ENCODE measurements at places on chromosomes 6 and 20. TPM values are rescaled to one million over a fixed set of nuclear protein-coding genes. Genes with fewer than 3 reads are reported as not detected.

The CAGE1 gene
- 0.11 TPM for total RNA-seq

The HLA-DQB1 gene
- 11.1 TPM for total RNA-seq

GRCh38 chr20:45181639-45182038, 6.9 kb downstream of the PI3 start:
- H3K27ac ChIP-seq: no peak overlapping the region
- H3K27me3 ChIP-seq: no peaks in the 10 kb centered on the region
- H3K4me3 ChIP-seq: no peak overlapping the region
- DNase-seq: no peak

GRCh38 chr6:150258381-150258780, 110.4 kb upstream of the IYD start:
- no peak overlapping the region for H3K27ac ChIP-seq
- no peak overlapping the region for H3K4me3 ChIP-seq
- no peak for DNase-seq
- no peaks in the 10 kb centered on the region for H3K36me3 ChIP-seq
- H3K4me1 ChIP-seq: no peaks in the 10 kb centered on the region
- H3K27me3 ChIP-seq: no peaks in the 10 kb centered on the region

GRCh38 chr6:130525408-130525807, 159.6 kb downstream of the TMEM200A start:
- no peak overlapping the region for H3K27ac ChIP-seq
- no peaks in the 10 kb centered on the region for H3K27me3 ChIP-seq
- H3K36me3 ChIP-seq: no peaks in the 10 kb centered on the region
- no peak overlapping the region for H3K4me3 ChIP-seq
- H3K4me1 ChIP-seq: no peaks in the 10 kb centered on the region

The TGM2 gene
- total RNA-seq: 0.37 TPM

DNA sequence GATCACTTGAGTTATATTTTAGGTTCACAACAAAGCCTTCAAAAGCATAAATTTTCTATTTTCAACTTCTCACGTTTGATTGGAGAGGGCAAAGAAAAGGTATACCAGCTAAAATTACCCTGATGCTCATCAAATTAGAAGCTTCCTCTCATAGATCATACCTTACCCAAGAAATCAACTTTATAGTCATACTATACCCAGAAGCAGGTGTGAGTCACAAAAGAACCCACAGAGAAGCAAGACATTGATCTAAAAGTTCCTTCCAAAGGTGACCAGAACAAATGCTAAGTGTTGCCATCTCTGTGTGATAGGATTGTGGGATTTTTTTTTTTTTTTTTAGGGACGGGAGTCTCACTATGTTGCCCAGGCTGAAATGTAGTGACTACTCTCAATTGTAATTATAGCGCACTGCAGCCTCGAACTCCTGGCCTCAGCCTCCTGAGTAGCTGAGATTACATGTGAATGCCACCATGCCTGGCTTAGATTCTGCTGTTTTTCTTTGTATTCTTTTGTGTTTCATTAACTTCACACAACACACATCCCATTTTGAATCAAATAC, 3.3 kb downstream of the EIF2S2 start:
- no peaks in the 10 kb centered on the region for H3K4me1 ChIP-seq
- no peak overlapping the region for H3K27ac ChIP-seq
- peak overlapping the region; percentile 90 for H3K4me3 ChIP-seq
- no peak for DNase-seq
- H3K36me3 ChIP-seq: peaks cover 59% of the 10 kb centered on the region

The BLOC1S5 gene
- total RNA-seq: 10.1 TPM

- no peak for DNase-seq
- H3K4me3 ChIP-seq: no peak overlapping the region
- H3K27me3 ChIP-seq: no peaks in the 10 kb centered on the region
- H3K27ac ChIP-seq: no peak overlapping the region
- peaks cover 22% of the 10 kb centered on the region for H3K4me1 ChIP-seq
Observed at GRCh38 chr6:139514819-139515218, 140.4 kb upstream of the CITED2 start.

GRCh38 chr20:732727-733126, 35.6 kb downstream of the SLC52A3 start:
- no peaks in the 10 kb centered on the region for H3K36me3 ChIP-seq
- peaks cover 7% of the 10 kb centered on the region for H3K27me3 ChIP-seq
- no peak overlapping the region for H3K27ac ChIP-seq
- DNase-seq: no peak

DNA sequence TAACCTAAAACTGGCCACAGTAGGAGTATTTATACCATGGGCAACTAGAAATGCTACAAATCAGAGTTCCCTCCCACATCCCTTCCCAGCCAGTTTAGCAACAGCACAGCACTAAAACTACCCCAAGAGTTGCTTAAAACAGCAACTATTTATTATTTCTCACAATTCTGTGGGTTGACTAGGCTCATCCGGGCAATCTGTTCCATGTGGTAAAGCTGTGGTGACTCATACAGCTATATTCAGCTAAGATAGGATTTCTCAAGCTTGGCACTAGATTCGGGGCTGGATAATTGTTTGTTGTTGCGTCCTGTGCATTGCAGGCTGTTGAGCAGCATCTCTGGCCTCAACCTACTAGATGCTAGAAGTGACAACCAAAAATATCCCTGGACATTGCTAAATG, 8.6 kb upstream of the HECA start:
- no peaks in the 10 kb centered on the region for H3K27me3 ChIP-seq
- no peak for DNase-seq
- H3K36me3 ChIP-seq: no peaks in the 10 kb centered on the region
- no peak overlapping the region for H3K4me3 ChIP-seq

DNA sequence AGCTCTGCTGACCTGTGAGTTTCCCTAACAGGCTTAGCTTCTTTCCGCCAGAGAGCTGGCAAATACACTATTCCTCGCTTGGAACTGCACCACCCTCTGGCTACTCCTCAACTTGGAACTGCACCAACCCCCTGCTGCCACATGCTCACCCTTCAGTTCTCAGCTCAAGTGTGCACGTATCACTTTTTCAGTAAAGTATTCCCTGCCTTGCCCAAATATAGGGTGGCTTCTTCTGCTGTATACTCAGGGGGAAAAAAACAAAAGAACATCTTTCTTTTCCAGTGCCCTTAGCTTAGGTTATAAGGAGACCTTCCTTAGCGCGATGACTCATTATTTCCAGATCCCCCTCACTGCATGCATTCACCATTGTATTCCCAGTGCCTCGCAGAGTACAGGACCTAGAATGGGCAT, 21.2 kb downstream of the GNAS-AS1 start:
- H3K27me3 ChIP-seq: no peaks in the 10 kb centered on the region
- no peak overlapping the region for H3K27ac ChIP-seq
- H3K4me3 ChIP-seq: no peak overlapping the region
- no peaks in the 10 kb centered on the region for H3K4me1 ChIP-seq
- peaks cover 25% of the 10 kb centered on the region for H3K36me3 ChIP-seq

The RAMACL gene
- total RNA-seq: 0.59 TPM

GRCh38 chr6:132624175-132624574, at the start of gene TAAR2:
TAAR2 (minus strand) TSS chr6:132624275; CDS start chr6:132624275, 0 bp downstream.
- no peaks in the 10 kb centered on the region for H3K36me3 ChIP-seq
- no peak for DNase-seq
- H3K27ac ChIP-seq: no peak within 1 kb of the TSS
- no peaks in the 10 kb centered on the region for H3K4me1 ChIP-seq
- no peak within 1 kb of the TSS for H3K4me3 ChIP-seq

The ATXN1 gene
- total RNA-seq: 10.2 TPM

DNA sequence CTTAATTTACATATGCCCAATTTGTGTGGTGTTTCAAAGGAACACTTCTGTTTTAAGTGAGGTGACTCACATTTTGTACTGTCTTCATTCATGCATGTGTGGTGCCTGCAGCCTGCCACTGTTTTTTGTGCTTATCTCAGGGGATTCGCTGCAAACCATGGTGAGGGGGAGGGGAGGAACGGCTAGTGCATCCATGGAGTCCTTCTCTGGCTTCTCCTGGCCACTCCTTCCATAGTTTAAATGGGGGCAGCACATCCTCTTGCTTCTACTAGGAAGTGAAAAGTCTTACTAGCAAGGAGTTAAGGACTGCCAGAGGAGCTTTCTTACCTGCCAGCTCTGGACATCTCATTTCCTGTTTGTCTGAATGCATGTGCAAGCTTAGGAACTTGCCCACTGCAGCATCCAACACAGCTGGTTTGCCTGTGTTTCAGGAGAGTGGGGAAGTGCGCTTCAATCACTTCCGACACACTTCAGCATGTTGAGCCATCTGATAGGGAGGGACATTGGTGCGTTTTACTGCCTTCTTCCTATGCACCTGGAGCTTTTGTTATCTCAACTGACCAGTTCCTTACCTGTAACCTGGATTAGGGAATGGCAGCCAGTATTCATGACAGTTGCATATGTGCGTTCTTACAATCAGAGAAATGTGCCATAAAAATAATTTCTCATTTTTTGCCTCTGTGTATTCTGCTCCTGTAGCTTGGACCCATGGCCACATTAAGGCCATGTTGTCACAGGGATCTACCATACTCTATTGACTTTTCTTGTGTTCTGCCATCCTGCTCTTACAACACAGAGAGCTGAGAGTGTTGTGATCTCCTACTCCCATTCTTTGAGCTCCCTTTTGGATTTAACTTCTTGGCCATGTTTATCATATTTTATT, 211.3 kb downstream of the ARID1B start:
- no peak overlapping the region for H3K4me3 ChIP-seq
- H3K27ac ChIP-seq: no peak overlapping the region
- peak; percentile 70 for DNase-seq
- peaks cover 18% of the 10 kb centered on the region for H3K4me1 ChIP-seq
- H3K36me3 ChIP-seq: no peaks in the 10 kb centered on the region
- H3K27me3 ChIP-seq: no peaks in the 10 kb centered on the region

The LTA gene
- total RNA-seq: not detected

DNA sequence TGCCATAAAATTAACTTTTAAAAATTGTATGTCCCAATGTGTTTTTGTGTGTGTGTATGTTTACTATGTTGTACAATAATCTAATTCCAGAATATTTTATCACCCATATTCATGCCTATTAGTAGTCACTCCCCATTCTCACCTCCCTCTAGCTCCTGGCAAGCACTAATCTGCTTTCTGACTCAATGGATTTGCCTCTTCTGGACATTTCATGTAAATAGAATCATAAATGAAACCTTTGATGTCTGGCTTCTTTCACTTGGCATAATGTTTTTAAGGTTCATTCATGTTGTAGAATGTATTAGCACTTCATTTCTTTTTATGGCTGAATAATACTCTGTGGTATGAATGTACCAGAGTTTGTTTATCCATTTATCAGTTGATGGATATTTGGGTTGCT, 15.4 kb downstream of the SH3BGRL2 start:
- no peak overlapping the region for H3K4me3 ChIP-seq
- H3K27me3 ChIP-seq: no peaks in the 10 kb centered on the region
- H3K27ac ChIP-seq: no peak overlapping the region
- H3K36me3 ChIP-seq: no peaks in the 10 kb centered on the region
- H3K4me1 ChIP-seq: no peaks in the 10 kb centered on the region

- H3K4me1 ChIP-seq: no peaks in the 10 kb centered on the region
- no peak within 1 kb of the TSS for H3K4me3 ChIP-seq
- H3K27me3 ChIP-seq: no peaks in the 10 kb centered on the region
- no peak for DNase-seq
Observed at GRCh38 chr20:57620274-57620990, at the start of gene ZBP1. ZBP1 (minus strand) TSS chr20:57620426; CDS start chr20:57620295, 131 bp downstream.

The SLC16A10 gene
- total RNA-seq: 13.8 TPM

The ARMH2 gene
- not detected for total RNA-seq

- DNase-seq: no peak
- no peaks in the 10 kb centered on the region for H3K27me3 ChIP-seq
- no peaks in the 10 kb centered on the region for H3K4me1 ChIP-seq
- no peak overlapping the region for H3K4me3 ChIP-seq
- no peak overlapping the region for H3K27ac ChIP-seq
Observed at GRCh38 chr6:8334113-8334512, 101.2 kb downstream of the SLC35B3 start.

DNA sequence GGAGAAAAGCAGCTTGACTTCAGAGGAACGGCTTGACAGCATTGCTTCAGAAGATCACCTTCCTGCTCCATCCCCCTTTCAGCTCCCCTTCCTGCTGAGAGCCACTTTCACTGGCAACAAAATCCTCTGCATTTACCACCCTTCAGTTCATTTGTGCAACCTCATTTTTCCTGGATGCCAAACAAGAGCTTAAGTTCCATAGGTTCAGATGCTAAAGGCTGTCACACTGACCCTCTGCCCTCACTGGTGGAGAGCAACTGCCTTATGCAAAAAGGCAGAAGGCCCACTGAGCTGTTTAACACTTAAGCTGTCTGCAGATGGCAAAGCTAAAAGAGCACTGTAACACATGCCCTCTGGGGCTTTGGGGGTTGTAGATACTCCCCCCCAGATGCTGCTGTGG, 131.2 kb upstream of the SPACA1 start:
- no peak for DNase-seq
- no peaks in the 10 kb centered on the region for H3K4me1 ChIP-seq
- no peaks in the 10 kb centered on the region for H3K27me3 ChIP-seq
- no peaks in the 10 kb centered on the region for H3K36me3 ChIP-seq

DNA sequence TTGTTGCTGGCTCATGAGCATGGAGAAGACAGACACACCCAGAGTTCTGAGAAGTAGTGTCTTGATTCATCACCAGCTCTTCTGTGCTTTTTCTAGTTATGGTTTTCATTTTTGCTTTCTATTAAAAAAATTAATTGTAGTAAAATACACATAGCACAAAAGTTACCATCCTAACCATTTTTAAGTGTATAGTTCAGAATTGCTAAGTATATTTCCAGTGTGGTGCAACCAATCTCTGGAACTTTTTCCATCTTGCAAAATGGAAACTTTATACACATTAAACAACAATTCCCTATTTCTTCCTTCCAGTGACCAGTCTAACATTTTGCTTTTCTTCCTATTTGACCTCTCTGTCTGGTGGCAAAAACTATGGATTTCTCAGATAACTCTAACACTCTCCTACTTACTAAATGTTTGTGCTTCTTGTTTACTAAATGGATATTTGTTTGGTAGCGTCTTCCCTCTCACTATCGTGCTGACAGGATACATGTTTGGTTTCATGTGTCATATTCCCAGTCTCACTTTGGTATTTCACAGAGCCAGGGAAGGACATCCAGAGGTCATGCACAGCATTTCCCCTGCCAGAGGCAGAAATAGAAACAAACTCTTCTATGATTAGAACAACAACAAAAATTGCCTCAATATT, 40.6 kb downstream of the TXLNB start:
- no peak overlapping the region for H3K27ac ChIP-seq
- no peaks in the 10 kb centered on the region for H3K36me3 ChIP-seq
- no peaks in the 10 kb centered on the region for H3K27me3 ChIP-seq
- no peaks in the 10 kb centered on the region for H3K4me1 ChIP-seq
- H3K4me3 ChIP-seq: no peak overlapping the region

The SLC12A5 gene
- total RNA-seq: 5.0 TPM

GRCh38 chr6:29547573-29547972, 12.0 kb downstream of the UBD start:
- no peaks in the 10 kb centered on the region for H3K36me3 ChIP-seq
- no peak for DNase-seq
- H3K4me3 ChIP-seq: no peak overlapping the region
- peaks cover 30% of the 10 kb centered on the region for H3K27me3 ChIP-seq
- no peak overlapping the region for H3K27ac ChIP-seq
- no peaks in the 10 kb centered on the region for H3K4me1 ChIP-seq

The RNF8 gene
- total RNA-seq: 36.5 TPM

The TRIM10 gene
- total RNA-seq: not detected

The SAMD3 gene
- 43.4 TPM for total RNA-seq

- H3K4me1 ChIP-seq: no peaks in the 10 kb centered on the region
- no peak overlapping the region for H3K4me3 ChIP-seq
- no peak for DNase-seq
- H3K27ac ChIP-seq: no peak overlapping the region
Observed at GRCh38 chr6:95660544-95660943, 83.2 kb downstream of the MANEA start.

The SNAP91 gene
- total RNA-seq: 1.2 TPM

The PARD6B gene
- total RNA-seq: 29.0 TPM

Measured in endodermal cell (in vitro differentiated cells).